ENCODE measurements at places on chromosomes 1 and 21.

DNA sequence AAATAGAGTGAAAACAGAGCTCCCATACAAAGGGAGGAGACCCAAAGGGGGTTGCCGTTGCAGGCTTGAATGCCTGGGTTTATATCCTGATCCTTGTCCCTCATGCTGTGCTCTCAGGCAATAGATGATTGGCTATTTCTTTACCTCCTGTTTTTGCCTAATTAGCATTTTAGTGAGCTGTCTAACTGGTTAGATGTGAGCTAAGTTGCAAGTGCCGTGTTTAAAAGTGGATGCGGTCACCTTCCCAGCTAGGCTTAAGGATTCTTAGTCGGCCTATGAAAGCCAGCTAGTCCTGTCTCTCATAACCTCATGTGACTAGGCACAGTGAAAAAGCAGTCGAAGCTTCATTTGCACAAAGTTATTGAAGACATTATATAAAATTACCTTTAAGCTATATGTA, 356.7 kb upstream of the TMPRSS15 start:
- no peak for DNase-seq

DNA sequence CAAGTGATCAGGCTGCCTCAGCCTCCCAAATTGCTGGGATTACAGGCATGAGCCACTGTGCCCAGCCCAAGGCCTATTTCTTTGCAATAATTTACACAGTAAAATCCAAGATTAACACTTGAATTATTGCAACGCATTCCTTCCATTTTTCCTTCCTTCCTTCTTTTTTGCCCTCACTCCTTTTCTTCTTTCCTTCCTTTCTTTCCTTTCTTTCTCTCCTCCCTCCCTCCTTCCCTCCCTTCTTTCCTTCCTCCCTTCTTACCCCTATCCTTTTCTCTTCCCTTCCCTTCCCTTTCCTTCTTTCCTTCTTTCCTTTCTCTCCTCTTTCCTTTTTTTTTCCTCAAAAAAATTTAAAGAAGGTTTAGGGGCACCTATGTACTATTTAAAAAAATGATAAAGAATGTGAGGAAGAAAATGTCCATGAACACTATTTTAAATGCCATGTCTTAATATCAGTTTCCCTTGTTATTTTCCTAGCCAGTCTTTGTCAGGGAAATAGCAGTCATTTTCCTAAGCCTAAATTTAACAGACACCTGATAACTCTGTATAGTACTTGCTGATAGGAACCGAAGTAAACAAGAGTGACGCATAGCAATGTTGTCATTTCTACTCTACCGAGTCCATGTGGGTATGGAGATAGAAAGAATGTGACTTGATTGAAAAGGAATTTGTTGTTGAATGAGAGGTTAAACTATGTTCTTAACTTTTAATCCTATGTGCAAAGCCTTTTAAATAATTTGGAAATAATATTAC, 79.8 kb upstream of the HMCN1 start:
- no peak for DNase-seq

- no peak for DNase-seq
Observed at GRCh38 chr1:46057781-46058180, 74.6 kb downstream of the PIK3R3 start.

DNA sequence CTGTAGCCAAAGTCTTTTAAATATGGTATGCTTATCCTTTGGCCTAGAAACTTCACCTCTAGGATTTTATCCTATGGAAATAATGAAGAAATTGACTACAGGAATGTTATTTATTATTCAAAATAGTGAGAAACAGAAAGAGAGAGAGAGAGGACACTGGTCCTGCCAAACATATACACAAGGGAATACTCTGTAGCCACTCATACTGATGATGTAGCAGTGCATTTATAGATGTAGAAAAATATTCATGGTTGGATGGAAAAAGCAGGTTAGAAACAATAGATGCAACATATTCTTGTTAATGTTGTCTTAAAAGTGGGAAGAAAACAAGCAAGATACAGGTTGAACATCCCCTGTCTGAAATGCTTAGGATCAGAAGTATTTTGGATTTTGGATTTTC, 22.2 kb upstream of the EPHB2 start:
- DNase-seq = no peak

- no peak for DNase-seq
Observed at GRCh38 chr1:178768423-178768822, 43.4 kb downstream of the RALGPS2 start.

DNA sequence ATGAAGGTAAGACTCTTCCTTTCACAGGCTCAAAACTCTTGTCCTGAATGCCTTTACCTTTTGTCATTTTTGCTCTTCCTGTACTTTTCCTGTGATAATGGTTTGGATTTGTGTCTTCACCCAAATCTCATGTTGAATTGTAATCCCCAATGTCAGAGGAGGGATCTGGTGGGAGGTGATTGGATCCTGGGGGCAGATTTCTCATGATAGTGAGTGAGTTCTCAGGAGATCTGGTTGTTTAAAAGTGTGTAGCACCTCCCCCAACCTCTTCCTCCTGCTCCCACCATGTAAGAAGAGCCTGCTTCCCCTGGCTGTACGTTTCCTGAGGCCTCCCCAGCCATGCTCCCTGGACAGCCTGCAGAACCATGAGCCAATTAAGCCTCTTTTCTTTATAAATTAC, 75.5 kb downstream of the DDX20 start:
- no peak for DNase-seq

DNA sequence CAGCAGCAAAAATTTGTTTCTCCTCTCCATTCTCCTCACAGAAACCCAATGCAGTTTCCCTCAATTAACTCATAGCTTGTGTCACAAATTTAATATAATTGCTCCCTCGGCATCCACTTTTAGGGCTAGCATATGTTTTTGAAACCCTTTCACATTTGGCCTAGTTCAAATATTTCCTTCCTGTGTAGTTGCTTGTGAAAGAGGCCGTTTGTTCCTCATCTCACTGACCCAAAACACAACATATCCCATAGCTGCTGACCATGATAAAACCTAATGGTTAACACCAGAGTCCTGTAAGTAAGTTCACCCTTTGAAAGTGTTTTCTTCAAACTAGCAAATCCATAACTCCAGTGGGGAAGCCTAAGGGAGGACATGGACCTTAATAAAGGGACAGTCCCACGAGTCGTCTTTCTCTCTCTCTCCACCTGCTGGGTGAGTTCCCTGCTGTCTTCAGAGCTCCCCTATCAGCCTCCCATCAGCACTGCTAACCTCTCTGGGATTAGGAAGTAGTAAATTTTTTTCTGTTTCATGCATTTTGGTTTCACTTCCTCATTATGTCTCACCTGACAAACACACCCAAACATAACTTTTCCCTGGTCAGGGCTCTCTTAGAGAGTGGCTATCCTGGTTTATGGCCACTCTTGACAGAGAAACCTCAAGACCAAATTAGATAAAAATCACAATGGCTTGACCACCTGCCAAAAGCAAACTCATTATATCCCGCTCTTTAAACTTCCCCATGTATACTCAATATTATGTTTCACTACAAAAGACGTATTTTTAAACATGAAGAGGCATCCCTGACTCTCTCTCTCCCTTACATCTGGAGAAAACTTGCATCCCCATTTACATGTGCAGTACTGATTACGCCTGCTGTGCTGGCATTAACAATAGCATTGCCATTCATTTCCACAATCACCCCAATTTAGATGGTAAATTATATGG, 177.7 kb upstream of the HP1BP3 start:
- DNase-seq = no peak

DNA sequence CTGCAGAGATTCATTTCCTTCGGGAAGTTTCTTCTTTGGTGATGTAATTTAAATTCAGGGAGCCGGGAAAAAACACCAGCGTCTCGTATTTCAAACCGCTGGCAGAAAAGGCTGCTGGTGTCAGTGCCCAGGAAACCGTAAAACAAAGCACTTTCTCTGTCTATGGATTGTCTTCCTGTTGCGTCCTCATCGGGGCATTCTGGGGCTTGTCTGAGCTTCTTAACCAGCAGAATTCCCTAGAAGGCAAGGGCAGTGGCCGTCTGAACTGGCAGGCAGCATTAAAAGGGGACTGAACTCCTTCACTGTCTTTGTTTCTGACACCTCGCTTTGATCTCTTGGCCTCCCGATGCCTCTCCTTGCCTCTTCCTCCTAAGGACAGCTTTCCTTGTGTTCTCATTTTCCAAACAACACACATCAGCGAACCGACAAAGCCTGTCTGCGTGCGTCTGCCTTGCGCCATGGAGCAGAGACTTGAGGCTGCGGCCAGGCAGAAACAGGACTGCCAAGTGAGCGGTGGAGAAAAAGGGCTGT, 391.6 kb upstream of the VAMP3 start:
- DNase-seq = no peak

GRCh38 chr1:208599063-208599462, 354.9 kb upstream of the PLXNA2 start:
- DNase-seq = no peak

DNA sequence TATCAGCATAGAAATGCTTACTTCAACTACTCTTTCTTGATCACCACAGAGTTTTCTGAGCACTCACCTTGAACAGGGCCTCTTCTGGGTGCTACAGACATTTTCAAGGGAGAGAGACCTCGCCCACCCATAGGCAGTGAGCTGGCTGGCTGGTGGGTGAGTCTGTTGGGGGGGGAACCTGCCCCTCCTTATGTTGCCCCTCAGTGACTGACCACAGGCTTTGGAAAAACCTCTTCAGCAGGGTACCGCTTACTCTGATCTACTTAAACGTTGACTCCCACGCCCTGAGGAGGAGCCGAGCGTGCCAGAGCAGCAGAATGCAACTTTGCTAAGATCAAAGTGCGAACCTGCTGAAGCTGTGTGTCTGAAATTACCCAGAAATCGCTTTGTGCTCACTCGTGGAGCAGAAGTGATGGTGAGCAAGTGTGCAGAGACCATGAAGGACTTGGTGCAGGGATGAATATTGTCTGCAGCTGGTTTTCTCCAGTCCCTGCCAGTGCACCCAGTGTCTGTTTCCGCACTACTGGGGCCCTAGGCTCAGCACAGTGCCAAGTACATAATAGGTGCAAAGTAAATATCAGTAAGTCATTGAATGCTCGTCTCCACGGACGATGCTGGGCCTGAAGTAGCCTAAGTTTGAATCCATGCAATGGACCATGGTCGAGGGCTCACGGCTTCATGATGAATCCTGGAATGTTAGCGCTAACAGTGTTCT, 158.7 kb upstream of the IRF2BP2 start:
- DNase-seq = no peak

DNA sequence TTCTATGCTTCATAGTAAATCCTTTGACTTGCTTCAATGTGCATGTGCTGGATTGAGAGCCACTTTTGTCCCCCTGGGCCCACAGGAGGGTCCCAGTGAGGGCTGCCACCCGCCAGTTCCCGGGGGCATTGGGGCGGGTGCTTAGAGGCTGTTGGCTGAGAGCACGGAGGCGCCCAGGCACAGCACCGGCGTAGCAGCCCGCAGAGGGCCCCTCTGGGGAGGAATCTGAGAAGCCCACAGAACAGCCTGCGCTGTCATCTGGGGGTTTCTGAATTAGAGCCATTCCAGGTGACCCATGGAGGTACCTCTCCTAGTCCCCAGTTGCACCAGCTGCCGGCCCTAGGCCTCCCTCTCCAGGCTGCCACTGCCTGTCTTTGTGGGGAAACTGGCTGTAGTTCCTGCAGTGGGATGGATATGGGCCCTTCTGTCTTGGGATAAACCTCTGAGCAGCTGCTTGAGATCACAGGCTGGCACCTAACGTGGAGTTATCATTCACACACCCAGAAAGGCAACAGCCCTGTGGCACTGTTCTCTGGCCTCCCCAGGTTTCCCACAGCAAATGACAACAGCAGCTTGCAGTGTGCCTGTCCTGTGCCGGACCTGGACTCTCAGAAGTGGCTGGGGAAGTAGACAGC, 39.5 kb downstream of the TMEM51 start:
- no peak for DNase-seq

DNA sequence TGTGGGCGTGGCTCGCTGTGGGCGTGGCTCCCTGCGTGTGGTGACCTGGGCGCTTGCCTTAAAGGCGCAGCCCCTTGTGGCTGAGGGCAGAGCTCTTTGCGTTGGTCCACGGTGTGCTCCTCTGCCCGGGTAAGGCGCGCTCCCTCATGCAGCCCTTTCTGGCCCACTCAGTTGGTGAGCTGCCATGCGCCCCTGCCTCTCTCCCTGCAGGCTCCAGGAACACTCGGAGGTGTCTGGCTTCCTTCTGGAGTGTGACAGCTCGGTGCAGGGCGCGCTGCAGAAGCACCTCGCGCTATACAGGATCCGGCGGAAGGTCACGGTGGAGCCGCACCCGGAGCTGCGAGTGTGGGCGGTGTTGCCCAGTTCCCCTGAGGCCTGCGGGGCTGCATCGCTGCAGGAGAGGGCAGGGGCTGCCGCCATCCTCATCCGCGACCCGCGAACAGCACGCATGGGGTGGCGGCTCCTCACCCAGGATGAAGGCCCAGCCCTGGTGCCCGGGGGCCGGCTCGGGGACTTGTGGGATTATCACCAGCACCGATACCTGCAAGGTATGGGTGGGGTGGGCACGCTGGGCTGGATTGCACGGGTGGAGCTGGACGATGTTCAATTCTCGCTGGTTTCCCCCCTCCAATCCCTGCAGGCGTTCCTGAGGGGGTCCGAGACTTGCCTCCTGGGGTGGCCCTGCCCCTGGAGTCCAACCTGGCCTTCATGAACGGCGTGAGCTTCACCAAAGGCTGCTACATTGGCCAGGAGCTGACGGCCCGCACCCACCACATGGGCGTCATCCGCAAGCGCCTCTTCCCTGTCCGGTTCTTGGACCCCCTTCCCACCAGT, 9.1 kb downstream of the IBA57 start:
- no peak for DNase-seq

GRCh38 chr1:234573711-234574299, 36.2 kb downstream of the IRF2BP2 start:
- no peak for DNase-seq

DNA sequence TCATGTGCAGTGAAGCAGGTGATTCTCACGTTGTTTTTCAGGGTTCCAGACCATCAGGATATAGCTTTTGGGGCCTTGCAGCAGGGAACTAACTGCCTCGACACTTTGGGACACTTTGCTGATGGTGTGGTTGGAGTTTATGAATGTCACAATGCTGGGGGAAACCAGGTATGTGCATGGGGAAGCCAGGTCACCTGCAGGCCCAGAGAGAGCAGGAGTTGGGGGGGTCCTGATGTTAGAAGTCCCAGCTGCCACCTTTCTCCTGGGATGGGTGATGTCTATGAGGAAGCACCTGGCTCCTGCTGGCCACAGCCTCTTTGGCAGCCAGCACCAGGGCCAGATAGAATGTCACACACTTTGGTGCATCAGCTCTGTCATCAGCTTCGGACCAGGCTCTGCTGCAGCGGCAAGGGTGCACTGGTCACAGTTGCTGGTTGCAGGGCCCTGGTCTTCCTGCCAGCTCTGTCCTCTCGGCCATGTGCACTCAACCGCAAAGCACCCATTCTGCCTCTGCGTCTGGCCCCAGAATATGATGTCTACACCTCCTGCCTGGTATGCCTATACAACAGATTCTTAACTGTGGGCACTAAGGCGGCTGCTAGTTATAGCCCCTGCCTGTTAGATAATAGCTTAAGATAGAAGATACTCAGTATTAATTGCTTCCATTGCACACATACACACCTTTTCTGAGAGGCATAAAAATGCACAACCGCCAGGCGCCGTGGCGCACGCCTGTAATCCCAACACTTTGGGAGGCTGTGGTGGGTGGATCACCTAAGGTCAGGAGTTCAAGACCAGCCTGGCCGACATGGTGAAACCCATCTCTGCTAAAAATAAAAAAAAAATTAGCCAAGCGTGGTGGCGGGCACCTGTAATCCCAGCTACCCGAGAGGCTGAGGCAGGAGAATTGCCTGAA, 160.7 kb downstream of the PGBD5 start:
- no peak for DNase-seq

GRCh38 chr1:6909401-6909800, 124.1 kb downstream of the CAMTA1 start:
- DNase-seq = no peak
